ENCODE measurements at places on chromosomes 1 and 21. TPM values are rescaled to one million over a fixed set of nuclear protein-coding genes. Genes with fewer than 3 reads are reported as not detected.

Gene CDCP2
- total RNA-seq: 0.36 TPM

Gene CD247
- total RNA-seq: not detected

Gene CAPZA1
- total RNA-seq: 137 TPM

Gene KCNQ4
- total RNA-seq: 1.5 TPM

Gene NPHP4
- total RNA-seq: 15.3 TPM

Gene CCNL2
- 266 TPM for total RNA-seq

Gene SPATA46
- total RNA-seq: not detected

Gene CGN
- total RNA-seq: 50.7 TPM

Gene USF1
- total RNA-seq: 121 TPM

Gene TSPAN1
- total RNA-seq: 1.1 TPM

Gene IL22RA1
- not detected for total RNA-seq

Gene TTC3
- total RNA-seq: 190 TPM
